ENCODE measurements at places on chromosomes 2 and 18.
A peak's percentile ranks its signal among the peaks of the same experiment; 100 is the strongest.

DNA sequence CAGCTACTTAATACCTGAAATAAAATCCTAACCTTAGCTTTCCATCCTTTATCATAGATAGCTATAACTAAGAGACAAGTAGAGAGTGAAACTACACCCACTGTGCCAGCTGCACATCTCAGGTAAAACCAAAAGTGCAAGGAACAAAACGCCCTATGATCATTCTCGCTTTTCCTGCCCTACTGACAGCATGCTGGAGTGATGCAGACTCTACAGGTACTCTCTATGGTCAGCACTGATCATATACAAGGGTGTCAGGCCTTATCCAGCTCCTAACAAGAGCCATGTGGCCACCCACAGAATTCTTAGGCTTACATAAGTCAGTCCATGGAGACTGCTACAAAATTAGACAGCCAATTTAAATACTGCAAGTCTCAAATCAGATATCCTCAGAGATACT lies 45.6 kb downstream of the REV1 start:
- DNase-seq: no peak

GRCh38 chr18:76979906-76980305 lies 152.7 kb downstream of the MBP start:
- no peak for DNase-seq

- no peak for DNase-seq
These were observed 106.7 kb upstream of the YPEL5 start for GRCh38 chr2:30040147-30040546.

DNA sequence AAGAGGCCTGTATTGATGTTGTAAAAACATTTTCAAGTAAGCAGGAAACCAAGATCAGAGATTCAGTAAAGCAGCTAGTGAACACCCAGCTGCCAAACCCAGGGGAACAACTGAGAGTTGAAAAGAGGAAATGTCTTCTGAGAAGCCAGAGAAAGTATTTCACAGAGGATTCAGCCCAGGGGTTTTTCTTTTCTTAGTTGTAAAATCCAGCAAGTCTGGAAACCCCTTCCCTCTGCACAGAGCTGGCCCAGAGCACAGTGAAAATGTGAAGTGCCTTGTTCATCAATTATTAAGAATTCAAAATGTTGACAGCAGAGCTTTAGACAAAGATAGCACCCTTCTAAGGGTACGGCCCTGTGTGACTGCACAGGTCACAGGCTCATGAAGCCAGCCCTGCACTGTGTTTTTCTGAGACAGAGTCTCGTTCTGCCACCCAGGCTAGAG lies 28.4 kb downstream of the AFF3 start:
- no peak for DNase-seq

- no peak for DNase-seq
These were observed 51.2 kb upstream of the LYPD6B start for GRCh38 chr2:148987286-148987685.

- no peak for DNase-seq
These were observed 9.6 kb upstream of the MTA3 start for GRCh38 chr2:42558827-42559226.

GRCh38 chr2:25362434-25363145 lies 20.9 kb upstream of the DNMT3A start:
- peak; percentile 58 for DNase-seq

- no peak for DNase-seq
These were observed 96.7 kb downstream of the RHOB start for GRCh38 chr2:20543469-20544152.

DNA sequence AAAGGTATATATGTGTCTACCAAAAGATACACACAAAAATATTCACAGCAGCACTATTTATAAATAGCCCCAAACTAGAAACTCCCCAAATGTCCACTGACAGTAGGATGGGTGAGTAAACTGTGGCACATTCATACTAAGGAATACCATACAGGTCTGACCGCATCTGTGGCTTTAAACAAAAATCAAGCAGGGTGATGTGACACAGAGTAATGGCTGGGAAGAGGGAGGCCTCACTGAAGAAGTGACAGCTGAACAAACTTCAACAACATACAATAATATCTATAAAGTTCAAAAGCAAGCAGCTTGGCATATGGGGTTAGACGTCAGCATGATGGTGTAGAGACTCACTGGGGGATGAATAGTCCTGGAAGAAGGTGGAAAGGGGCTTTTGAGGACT lies 115.1 kb upstream of the PPP1CB start:
- no peak for DNase-seq

DNA sequence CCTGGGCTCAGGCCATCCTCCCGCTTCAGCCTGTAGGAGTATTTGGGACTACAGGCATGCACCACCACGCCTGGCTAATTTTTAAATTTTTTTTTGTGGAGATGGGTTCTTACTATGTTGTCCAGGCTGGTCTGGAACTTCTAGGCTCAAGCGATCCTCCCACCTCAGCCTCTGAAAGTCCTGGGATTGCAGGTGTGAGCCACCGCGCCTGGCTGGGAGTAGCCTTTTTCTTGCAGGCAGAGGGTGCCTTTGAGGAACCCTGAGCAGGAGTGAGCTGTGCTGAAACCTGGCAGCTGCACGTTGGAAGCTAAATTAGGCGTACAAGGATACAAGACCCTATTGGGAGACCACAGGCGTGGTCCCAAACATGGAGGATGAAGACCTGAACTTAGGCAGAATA lies 8.0 kb downstream of the CTDSP1 start:
- no peak for DNase-seq

DNA sequence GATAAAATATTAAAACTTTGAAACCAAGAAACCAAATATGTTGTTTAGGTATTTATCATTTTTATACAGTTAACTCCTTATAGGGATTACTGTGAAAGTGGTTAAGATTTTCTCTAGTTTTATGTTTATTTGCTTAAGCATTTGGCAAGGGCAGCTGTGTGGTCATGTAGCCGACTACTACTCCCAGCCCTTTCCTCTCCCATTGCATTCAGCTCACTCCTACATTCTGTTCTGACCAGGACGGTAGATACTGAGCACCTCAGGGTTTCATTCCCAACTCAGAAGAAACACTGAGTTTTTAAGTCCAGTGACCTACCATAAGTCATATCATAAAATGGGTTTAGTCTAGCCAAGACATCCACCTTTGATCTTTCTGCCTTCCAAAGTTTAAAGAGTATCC lies 19.8 kb downstream of the FZD5 start:
- DNase-seq: no peak

DNA sequence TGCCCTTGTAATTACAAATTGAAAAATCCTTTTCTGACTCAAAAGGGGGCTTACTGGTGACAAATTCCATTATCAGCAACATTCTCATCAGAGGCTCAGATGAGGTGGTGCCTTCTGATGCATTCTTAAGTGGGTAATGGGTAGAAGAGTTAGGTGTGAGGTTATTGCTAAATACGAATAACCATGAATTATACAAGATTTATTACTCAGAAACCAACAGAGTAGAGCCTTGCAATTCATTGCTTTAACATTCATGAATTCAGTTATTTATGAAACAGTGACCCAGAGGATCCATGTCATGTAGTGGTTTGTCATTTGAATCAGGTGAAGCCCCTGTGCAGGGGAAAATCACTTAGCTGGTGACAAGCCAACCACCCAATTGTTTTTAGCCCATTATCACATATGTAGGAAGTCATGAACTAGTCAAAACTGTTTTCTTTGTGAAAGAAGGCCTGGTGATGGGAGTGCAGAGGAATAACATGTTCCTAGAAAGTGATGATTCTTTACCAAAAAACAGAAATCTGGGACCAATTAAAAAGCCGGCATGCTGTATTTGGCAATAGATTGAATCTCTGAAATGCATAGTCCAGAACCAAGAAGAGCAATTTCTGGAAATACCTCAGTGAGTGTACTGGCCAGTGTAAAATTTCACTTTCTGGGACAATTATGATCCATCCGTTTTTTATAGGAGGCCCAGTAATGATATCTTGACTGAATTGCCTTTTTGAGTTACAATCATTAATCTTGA lies 70.2 kb downstream of the CRIM1 start:
- DNase-seq: no peak

GRCh38 chr2:179622635-179623300 lies 238.6 kb downstream of the ZNF385B start:
- no peak for DNase-seq

DNA sequence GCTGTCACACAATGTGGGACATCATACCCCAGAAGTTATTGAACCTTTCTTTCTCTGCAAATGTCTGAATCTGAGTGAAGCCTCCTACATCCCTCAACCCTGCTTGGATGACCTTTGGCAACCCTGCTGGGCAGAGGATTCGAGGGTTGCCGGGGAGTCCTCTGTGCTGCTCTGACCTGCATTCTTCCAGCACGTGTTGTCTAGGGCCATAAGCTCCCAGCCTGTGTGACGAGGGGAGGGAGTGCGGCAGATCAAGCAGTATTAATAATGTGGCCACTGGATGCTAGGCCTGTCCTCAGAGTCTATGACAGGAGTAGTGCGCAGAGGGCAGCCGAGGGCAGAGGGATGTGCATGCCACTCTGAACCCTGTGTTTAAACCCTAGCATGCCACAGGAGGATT lies 58.8 kb downstream of the RPL37A start:
- no peak for DNase-seq

DNA sequence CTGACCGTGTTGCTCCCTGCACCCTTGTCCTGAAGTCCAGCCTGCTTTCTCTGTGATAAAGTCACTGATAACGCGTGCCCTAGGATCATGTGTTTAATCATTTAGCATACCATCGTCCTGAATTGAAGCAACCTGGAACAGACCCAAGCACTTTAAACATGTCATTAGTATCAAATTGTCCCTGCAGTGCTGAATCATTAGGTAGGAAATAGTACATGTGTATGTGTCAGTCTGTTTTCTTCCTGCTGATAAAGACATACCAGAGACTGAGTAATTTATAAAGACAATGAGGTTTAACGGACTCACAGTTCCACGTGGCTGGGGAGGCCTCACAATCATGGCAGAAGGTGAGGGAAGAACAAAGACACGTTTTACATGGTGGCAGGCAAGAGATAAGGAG lies 2.8 kb downstream of the ASB18 start:
- no peak for DNase-seq

DNA sequence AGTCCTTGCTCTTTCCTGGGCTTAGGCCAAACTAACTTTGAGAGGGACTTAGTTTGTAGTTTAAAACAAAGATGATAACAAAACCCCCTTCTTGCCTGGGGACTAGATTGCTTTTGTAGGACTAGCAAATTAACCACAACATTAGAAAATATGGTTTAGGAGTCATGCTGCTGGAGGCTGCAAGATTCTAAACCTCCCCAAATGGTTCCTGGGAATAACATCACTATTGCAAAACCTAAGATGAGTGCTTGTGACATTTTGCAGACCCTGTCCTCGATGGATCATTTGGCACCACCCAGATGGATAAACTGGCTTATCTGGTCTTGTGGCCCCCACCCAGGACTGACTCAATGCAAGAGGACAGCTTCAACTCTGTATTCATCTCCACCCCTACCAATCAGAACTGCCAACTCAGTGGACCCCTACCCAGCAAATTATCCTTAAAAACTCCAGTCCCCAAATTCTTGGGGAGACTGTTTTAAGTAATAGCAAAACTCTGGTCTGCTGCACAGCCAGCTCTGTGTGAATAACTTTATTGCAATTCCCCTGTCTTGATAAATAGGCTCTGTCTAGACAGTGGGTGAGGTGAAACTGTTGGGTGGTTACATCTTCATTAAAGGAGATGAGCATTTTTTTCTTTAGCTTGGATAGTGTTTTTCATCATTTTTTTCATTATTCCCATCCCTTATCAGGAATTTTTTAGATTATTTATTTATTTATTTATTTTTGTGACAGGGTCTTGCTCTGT lies 58.9 kb downstream of the SPTBN1 start:
- DNase-seq: no peak

GRCh38 chr2:47008381-47009252 lies 93.0 kb upstream of the MCFD2 start:
- no peak for DNase-seq

- DNase-seq: no peak
These were observed 131.2 kb upstream of the SEC11C start for GRCh38 chr18:59008302-59008974.

DNA sequence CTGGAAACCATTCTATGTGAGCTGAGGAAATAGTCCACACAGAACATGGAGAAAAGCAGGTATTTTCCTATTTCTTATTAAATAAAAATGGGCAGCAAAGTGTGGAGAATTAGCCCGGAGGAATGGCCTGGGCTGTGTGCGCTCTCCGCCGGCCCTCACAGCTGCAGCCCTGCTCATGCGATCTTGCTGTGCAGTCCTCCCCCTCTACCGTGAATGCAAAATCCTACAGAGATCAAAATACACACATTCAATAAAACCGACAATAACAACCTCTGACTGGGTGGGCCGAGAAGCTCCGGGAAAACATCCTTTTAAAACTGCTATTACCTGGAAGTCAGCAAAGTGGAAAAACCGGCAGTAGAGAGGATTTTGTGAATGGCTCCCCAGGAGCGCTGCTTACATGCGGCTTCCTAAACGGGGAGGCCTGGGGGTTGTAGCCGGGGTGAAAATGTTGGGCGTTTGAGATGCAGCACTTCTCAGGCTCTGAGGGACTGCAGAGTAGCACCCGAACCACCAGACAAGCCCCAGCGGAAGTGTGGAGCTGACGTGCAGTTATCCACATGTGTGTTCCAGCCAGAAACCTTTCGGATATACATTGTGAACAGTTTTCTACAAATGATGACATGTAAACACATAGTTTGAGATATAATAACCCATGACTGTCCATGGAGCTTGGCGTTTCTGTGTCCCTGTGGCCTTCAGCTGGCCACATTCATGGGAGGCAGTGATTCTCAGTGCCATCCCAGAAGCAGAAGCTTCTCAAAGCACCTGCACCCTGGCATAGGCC lies 94.2 kb upstream of the ALKAL2 start:
- no peak for DNase-seq
